ENCODE measurements at places on chromosomes 4 and X. TPM values are rescaled to one million over a fixed set of nuclear protein-coding genes. Genes with fewer than 3 reads are reported as not detected.

GRCh38 chr4:73803213-73803612, 33.3 kb upstream of the CXCL6 start:
- no peak for DNase-seq
- no peaks in the 10 kb centered on the region for H3K27me3 ChIP-seq
- no peak overlapping the region for H3K4me3 ChIP-seq
- no peaks in the 10 kb centered on the region for H3K4me1 ChIP-seq

The RPL36A gene
- 4,118 TPM for total RNA-seq

DNA sequence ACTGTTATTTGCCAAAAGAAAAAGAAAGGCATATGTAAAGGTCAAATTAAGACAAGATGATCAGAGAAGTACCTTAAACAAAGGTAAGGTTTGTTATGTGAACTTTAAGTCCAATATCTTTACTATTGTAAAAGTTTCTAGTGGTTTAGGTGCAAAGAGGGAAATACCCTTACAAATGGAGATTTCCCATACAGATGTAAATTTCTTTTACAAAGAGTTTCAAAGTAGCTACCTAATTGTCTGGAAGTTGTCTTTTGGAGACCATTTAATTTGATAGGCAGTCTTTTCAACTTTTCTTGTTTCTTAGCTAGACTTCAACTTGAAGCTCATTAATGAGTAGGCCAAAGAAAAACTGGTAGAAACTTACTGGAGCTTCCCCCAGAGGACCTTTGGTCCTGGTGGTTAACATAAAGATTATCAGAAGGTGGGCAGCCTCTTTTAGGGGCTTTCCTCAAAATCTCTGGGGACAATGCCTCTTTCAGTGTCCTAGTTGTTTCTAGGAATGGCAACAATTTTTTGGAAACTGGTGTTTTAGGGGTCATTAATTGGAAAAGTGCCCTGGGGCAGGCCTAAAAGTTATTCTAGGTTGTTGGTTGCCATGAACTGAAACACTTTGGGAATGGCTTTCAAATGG, 297.3 kb downstream of the GUCY2F start:
- DNase-seq, result no peak
- no peaks in the 10 kb centered on the region for H3K36me3 ChIP-seq
- H3K27me3 ChIP-seq, result no peaks in the 10 kb centered on the region
- no peak overlapping the region for H3K4me3 ChIP-seq
- H3K27ac ChIP-seq, result no peak overlapping the region

GRCh38 chr4:36734334-36734733, 452.9 kb downstream of the DTHD1 start:
- H3K4me3 ChIP-seq, result no peak overlapping the region
- H3K27ac ChIP-seq, result no peak overlapping the region
- peaks cover 2% of the 10 kb centered on the region for H3K27me3 ChIP-seq
- no peaks in the 10 kb centered on the region for H3K36me3 ChIP-seq
- no peak for DNase-seq
- no peaks in the 10 kb centered on the region for H3K4me1 ChIP-seq

The GAGE2A gene
- total RNA-seq, result not detected

Data from SJCRH30 (cell line).